ENCODE measurements at places on chromosomes 5 and 9.

- no peak for DNase-seq
Observed at GRCh38 chr5:33238826-33239695, 201.7 kb upstream of the TARS1 start.

- DNase-seq = no peak
Observed at GRCh38 chr5:154706416-154706815, 48.8 kb upstream of the LARP1 start.

DNA sequence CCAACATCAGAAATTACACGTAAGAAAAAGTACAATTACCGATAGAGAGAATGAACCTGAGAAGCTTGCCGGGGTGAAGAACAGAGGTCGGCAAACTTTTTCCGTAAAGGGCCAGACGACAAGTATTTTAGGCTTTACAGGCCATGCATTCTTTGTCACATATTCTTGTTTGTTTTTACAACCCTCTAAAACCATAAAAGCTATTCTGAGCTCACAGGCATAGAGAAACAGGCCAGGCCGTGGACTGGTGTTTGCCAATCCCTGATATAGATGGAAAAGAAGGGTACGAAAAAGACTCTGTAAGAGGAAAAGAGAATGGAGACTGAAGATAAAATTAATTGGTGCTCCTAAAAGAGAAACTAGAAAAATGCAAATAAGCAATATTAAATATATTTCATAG lies 15.4 kb downstream of the SFXN1 start:
- no peak for DNase-seq

DNA sequence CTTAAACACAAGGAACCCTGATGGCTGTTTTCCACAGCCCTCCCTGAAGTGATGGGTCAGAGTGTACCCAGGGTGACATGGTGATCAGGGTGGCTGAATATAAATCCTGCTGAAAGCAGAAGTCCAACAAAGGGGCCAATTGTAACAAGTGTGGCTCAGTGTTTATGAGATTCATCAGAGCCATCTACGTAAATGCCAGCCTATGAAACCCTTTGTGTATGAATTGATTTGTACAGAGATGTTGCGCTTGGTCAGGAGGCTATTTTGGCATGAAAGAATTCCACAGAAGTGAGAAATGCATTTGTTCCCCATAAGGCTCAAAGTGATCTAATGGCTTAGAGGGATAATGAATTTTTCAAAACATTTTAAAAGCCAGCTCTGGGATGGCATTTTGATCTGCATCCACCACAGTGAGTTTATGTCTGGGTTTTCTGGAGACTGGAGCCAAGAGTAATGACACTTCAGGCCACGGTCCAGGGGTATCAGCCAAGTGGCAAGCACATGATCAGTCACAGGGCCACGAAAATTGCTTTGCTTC lies 12.4 kb downstream of the PRUNE2 start:
- DNase-seq = no peak

DNA sequence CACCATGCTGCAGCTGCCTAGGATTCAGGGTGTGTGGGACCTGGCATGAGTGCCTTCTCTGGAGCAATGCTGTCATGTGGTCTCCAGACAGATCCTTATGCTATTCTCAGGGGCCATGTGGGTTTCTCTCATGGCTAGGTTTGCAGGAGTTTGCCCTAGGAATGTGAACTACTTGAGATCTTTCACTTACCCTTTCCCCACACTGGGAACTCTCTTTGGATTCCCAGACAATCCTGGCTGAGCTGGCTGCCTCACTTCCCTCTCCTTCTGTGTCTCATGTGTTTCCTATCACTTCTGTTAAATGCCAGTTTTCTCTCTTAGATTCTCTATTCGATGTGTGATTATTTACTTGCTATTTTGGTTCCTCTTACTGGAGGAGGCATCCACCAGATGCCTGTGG lies 270.2 kb upstream of the RASA1 start:
- DNase-seq = no peak

DNA sequence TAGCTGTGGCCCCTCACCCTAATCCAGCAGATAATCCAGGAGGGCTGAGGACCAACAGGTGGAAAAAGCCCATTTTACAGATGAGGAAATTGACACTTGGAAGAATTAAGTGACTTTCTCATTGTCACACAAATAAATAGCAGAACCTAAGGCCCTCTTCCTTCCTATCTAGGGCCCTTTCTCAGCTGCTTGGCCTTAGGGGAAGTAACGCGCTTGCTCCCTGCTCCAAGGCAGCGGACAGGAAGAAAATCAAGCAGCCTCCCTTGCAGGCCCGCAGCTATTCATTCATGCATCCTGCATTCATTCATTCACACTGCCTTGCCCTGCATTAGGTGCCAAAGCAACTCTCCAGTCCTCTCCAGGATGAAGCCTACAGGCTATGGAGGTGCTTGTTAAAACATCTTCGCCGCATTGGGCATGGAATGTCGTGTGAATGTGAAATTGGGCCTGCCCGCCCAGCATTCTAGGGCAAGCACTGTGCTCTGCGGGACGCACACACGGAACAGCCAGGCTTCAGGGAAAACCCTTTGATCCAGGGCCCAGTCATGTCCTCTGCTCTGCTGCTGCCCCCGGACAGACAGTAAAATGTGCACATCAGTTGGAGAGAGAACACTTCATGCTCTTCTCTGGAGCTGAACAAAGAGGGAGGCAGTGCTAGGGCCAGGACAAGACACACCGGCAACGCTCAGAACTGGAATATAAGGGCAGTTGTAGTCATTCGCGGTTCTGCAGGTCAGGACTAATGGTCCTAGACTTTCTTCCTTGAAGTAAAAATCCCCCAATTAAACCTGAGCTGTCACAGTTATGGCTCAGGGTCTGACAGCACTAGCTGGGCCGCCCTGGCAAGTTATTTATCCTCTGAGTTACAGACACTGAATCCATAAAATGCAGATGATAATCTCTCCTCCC lies 166.0 kb downstream of the COL23A1 start:
- no peak for DNase-seq

- peak; percentile 78 for DNase-seq
Observed at GRCh38 chr9:38047301-38048251, 21.5 kb downstream of the SHB start.

DNA sequence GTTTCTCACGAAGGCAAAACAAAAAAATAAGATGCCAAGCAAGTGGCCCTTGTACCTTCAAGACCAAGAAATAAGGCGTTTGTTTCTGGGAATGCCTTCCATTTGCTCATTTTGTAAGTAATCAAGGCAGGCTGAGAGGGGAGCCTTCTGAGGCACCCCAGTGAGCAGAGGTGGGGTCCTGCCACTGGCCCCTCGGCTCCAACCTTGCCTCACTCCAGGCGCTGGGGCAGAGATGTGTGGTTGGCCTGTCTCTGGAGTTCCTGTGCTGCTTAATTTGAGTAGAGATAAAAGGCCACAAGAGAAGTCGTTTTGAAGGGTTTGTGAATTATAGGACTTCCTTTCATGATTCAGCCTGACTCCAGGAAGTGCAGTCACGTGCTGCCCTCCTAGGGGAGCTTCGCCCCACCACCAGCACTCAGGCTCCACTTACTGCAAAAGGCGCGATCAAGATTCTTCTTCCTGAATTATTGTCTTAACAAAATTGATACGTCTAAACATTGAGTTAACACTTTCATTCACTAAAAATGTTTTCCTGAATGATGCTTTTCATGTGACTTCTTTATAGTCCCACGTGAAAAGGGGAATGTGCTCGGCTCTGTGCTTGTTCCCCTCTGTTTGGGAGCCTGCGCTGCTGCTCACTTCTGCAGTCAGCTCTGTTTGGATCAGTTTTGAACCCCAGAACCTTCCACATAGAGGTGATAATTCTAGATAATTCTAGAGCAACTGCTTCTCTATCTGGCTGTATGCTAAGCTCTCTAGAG lies 13.7 kb downstream of the SYK start:
- DNase-seq = peak; percentile 34

- no peak for DNase-seq
Observed at GRCh38 chr9:125650271-125650737, 56.7 kb downstream of the MAPKAP1 start.

GRCh38 chr5:93580063-93580926 lies 724 bp downstream of the NR2F1-AS1 start:
- peak; percentile 30 for DNase-seq

DNA sequence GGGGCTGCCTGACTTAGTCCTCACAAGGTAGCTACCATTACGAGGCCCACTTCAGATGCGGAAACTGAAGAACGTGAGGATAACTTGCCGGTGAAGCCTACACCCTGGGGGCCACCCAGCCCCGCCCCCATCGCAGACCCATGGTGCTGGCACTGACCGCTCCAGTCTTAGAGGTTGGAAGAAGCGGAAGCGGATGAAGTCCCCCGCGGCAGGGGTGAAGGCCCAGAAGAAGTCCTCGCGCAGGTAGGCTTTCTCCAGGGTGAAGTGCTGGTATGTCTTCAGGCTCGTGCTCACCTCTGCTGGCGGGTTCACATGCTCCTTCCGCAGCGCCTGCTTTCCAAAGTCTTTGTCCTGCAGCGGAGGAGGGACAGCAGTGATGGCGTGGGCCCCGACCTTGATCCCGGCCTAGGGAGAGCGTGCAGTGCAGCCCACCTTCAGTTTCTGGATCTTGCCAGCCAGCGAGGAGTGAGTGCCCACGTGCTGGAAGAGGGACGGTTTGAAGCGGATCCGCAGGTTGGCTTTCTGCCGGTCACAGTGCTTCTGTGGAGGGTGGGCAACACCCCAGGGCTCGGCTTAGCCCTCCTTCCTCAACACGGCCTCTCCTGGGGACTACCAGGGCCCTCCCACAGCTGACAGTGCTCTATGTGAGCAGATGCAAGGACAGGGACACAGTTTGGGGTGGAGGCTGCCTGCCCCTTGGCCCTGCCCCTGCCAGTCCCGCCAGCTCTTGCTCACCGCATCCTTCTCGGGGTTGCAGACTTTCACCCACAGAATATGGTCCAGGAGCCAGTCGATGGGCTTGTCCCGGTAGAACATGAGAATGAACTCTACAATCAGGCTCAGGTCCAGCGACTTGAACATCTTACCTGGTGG lies 5.2 kb downstream of the LTC4S start:
- no peak for DNase-seq

DNA sequence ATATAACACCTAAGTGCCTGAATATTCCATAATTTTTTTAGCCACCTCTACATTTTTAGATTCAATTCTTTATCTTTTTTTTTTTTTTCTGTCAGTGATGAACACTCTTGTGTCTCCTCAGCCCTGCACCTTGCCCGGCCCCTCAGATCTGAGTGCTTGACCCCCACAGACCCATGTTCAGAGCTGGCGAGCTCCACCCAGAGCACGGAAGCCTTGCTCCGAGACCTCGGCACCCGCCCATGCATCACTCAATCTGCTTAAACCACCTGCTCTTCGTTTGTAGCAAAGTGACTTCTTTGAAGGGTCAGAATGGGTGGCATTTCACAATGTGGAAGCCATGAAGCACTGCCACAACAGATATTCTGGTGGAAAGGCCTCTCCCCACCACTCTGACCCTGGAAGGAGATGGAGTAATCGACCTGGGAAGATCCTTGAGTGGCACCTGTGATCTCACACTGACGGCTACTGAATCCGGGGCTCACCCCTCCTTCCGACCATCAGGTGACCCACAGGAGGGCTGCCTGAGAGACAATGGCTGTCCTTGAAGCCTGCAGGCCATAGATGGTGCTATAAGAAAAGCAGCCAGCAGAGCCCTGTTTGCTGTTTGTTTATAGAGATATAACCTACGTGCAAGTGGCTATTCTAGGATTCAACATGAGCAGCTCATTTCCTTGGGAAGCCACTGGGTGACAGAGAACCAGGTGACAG lies 261.1 kb upstream of the IRX4 start:
- no peak for DNase-seq

DNA sequence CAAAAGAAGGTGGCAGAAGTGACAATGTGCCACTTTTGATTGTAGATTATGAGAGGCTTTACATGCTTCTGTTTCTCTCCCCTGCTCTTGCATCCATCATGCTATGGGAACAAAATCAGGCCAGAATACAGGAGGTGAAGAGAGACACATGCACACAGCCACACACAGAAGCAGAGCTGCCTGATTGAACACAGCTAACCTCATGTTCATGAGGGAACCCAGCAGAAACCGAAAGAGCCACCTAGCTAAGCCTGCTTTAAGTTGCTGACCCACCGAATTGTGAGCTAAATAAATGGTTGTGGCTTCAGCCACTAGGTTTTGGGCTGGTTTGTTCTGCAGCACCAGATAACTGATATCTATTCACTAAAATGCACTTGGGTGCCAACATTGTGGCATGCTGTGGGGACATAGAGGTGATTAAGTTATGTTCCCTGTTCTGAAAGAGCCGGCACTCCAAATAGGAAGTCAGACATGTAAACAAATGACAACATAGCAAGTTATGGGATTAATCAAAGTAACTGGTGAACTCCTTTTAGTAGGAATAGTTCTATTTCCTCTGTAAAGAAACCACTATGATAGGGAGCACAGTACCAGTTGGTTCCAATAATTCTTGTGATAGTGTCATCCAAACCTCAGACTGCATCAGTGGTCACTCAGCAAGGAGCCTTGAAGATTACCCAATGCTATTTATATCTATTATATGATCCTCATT lies 93.6 kb upstream of the TNC start:
- DNase-seq = no peak

DNA sequence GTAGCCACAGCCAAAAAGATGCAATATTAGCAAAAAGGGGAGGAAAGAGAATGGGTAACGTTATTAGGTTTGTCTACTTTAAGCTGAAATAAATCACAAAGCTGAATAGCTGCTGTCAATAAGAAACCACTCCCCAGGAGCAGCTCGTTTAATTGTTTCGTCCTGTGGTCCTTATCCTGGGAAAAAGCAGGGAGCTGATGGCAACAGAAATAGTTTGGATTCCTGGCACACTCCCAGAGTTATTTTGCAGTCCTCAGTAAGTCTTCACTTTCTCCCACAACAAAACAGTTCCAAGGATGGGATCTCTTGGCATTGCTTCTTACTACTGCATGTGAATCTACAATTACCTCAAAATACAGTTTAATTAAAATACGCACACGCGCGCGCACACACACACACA lies 28.8 kb downstream of the FRMD3 start:
- DNase-seq = no peak

- no peak for DNase-seq
Observed at GRCh38 chr9:70262366-70262765, 3.6 kb downstream of the SMC5 start.

DNA sequence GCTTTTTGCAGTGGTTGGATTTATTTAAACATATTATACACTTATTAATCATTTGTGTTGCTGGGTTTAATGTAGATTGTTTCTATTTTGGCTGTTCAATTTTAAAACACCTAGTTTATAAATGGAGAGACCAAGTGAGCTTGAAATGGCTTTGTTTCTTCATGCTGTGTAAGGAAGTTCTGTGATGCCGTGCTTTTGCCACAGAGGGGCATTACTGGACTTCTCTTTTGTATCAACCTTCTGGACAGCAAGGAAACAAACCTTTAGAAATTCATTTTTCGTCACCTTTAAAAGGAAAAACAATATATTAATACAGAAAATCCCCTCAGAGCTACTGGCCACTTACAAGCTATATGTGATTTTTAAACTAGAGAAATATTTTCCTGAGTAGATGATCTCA lies 81.9 kb downstream of the DMRTA1 start:
- no peak for DNase-seq

Measured in left kidney (tissue), 8 donors.